LoVo (cell line): ENCODE measurements at places on chromosomes 16 and 17.

DNA sequence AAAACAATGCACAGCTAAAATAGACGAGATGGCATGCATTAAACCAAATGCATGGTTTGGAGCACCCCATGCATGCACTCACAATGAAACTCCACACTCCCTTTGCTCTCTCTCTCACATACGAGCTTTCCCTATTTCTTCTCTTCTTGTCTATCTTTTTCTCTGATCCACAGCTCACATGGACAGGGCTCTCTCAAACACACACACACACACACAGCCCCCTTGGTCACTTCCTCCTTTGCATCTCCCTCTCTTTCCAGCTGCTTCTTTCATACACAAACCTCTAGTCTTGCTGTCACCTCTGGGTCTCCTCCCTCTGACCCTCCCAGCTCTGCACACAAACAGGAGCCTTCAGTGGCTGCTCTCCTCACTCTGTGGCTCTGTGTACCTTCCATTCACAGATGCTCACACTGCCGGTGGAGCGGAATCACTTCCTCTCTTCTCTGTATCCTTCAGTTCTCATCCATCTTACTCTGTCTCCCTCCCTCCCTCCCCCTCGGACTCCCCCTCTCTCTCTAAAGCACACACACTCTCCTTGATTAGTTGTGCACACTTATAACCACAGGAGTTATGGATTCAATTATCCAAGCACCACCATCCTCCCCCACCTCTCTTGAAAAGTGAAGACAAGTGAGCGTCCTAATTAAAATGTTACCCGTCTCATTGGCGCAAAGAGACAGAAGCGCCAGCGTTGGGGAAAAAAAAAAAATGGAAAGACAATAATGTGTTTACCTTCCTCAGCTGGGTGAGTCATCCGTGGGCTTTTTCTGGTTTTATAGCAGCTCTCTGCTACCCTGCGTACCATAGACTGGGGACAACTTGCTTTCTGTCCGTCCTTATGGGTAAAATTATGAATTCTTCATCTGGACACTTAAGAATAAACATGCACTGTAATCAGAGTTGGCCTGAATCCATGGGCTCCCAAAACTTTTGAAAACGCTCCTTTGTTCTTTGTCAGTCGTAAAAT, 90.8 kb downstream of the SHISA6 start:
- no peak for DNase-seq

DNA sequence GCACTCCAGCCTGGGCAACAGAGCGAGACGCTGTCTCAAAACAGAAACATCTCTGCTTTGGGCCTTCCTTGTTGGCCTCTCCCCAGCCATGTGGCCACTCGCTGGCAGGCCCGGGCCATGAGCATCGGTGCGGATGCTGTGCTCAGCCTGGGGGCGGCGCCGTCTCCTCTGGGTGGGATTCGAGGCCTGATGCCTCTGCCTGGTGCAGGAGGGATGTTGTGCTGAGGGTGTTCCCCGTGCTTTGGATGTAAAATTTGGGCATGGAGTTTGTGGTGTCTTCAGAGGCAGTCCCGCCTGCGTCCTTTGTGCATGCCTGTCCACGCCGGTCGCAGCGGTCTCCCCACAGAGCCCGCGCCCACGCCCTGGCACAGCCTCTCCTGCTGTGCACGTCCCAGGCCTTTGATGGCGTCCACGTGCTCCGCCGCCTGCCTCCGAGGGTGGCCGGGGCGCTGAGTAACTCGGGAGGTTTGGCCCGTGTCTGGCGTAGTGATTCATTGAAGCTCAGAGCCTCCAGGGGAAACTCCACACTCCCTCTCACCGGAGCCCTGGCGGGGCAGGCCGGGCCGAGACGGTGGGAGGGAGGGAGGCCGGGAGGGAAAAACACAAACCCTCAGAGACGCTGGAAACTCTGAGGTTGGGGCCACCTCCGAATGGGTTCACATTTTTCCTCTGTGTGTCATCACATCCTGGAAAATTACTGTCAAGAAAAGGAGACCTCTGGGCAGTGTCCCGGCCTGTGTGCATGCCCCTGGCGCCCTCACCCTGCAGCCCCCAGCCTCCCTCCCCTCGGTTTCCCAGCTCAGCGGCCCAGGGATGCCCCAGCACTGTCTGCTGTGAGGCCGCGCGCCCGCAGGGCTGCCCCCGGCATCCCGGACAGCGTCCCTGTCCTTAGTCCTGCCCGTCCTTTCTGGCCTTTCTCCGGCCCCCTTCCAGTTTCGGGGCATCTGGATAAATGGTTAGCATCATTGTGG, 19.0 kb downstream of the CENPX start:
- DNase-seq, result peak; percentile 35

DNA sequence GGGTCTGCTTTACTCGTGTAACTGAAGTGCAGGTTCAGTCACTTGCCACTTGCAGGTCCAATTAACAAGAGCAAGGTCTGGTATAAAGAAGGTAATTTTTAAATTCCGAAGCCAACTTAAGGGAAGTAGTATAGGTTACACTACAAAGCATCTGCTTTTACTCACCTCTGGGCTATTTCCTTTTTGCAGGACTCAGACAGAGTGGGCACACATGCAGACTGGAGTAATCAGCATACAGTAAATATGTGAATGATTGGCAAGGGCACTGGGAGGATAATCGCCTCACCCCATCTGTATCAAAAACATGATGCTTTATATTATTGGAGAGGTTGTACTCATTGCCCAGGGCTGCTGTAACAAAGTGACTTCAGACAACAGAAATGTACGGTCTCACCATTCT, 160.1 kb upstream of the CDH5 start:
- DNase-seq, result no peak

- DNase-seq, result no peak
Observed at GRCh38 chr16:47873434-47873833, 282.4 kb downstream of the ABCC12 start.

DNA sequence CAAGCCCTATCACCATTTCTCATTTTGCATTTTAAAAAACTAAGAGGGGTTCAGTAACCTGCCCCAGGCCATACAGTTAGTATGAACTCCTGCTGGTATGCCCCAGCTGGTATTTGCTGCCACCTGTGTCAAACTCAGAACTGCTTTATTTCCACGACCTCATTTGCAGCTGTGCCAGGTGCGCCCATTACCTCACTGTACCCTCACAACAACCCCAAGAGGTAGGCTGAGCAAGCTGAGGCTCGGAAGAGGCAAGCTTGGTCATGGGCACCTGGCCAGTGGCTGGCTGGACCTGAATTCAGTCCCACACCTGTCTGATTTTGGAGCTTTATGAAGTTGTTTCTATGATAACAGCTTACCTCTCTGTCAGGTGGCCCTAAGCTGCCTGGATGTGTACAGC, 7.6 kb downstream of the EPN2 start:
- DNase-seq, result no peak
